Type B pancreatic cell (in vitro differentiated cells): ENCODE measurements at places on chromosomes 7 and 10.

DNA sequence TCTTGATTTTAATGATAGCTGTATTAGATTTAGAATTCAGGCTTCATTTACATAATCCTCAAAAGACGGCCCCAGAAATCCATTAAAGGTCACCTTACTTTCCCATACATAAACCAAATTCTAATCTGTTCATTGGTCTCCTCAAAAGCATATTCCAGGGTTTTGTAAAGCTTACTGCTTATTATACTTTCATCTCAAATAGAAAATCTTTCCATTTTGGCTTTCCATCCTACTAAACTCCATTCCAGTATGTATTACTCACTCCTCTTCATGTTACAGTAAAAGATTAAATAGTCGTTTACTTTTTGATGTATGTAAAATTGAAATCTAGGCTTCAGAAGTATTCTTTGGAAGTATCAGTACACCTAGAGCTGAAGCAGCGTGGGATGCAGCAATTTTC, 143.5 kb upstream of the LRRN3 start:
- no peak for DNase-seq

- no peak for DNase-seq
Observed at GRCh38 chr10:22443175-22443901, 98.0 kb downstream of the SPAG6 start.

DNA sequence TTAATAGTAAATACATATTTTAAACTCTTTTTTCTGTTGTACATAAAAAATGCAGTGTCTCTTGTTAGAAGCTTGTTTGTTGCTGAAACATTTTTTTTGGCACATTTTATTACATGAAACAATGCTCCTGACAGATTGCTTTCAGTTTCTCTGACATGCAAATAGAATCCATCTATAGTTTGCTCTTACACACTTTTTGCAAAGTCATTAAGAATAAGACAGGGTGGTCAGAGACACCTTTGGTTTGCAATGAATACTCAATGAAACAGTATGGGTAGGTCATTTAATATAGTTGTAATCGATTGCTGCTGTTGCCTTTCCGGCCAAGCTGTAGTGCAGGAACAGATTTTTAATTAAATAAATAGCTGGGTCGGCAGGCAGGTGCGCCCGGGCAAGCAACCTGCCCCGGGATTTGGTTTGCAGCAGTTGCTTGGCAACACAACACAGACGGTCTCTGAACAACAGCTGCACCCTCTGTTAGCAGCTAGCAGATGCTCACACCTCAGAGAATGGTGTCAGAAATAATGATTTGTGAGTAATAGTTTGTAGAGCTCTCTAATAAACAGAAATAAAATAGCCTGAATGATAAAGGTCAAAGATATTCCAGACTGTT, 115.7 kb upstream of the CACNA2D1 start:
- DNase-seq, result no peak

- DNase-seq, result no peak
Observed at GRCh38 chr10:126525326-126525725, 137.0 kb upstream of the ADAM12 start.
